ENCODE measurements at places on chromosomes 7 and 10. TPM values are rescaled to one million over a fixed set of nuclear protein-coding genes. Genes with fewer than 3 reads are reported as not detected.
A peak's percentile ranks its signal among the peaks of the same experiment; 100 is the strongest.

GRCh38 chr7:37709631-37710509, 26.3 kb downstream of the GPR141 start:
- peak; percentile 75 for DNase-seq
- H3K27me3 ChIP-seq = no peaks in the 10 kb centered on the region
- peaks cover 13% of the 10 kb centered on the region for H3K4me1 ChIP-seq
- H3K36me3 ChIP-seq = no peaks in the 10 kb centered on the region

DNA sequence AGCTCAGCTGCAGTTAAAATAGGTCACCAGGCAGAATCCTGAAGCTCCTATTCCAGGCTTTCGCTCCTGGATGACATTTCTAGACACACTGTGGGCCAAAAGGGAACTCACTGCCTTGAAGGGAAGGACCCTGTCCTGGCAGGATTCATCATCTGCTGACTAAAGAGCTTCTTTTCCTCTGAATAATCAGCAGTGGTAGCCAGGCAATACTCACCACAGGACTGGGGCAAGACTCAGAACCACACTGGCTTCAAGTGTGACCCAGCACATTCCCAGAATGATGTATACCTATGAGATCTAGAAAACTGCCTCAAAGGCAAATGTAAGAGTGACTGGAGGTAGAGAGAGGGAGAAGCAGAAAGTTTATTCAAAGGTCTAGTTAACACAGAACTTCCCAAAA, 29.5 kb upstream of the EBF3 start:
- no peaks in the 10 kb centered on the region for H3K4me1 ChIP-seq
- no peaks in the 10 kb centered on the region for H3K36me3 ChIP-seq
- DNase-seq = no peak
- H3K27me3 ChIP-seq = no peaks in the 10 kb centered on the region

GRCh38 chr7:157282141-157282801, 54.5 kb upstream of the DNAJB6 start:
- H3K27ac ChIP-seq = no peak overlapping the region
- no peak overlapping the region for H3K4me3 ChIP-seq
- H3K36me3 ChIP-seq = no peaks in the 10 kb centered on the region
- H3K4me1 ChIP-seq = no peaks in the 10 kb centered on the region
- H3K27me3 ChIP-seq = no peaks in the 10 kb centered on the region
- no peak for DNase-seq

DNA sequence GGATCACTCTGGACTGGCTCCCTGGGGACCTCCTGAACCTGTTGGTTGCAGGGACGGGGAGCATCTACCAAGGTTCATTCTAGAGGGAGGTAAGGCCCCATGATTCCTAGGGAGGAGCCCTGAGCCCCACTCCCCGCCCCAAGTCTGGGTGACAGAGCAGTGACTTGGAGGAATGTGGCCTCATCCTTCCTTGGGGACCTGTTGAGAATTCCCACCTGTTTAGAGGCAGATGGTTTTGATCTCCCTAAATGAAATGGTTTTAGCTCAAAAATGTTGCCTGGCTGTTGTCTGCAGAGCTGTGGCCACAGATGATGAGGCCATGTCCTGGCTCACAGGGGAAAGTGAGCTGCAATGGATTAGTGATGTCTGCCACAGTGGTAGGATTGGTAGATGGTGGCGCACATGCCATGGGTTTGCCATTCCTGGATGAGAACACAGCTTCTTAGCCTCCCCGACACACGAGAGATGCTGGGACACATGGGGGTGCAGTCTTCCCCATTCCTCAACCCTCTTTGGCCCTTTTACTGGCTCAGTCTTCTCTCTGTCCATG, 12.3 kb downstream of the C10orf105 start:
- no peaks in the 10 kb centered on the region for H3K36me3 ChIP-seq
- H3K27ac ChIP-seq = no peak overlapping the region
- no peak overlapping the region for H3K4me3 ChIP-seq
- no peaks in the 10 kb centered on the region for H3K27me3 ChIP-seq

DNA sequence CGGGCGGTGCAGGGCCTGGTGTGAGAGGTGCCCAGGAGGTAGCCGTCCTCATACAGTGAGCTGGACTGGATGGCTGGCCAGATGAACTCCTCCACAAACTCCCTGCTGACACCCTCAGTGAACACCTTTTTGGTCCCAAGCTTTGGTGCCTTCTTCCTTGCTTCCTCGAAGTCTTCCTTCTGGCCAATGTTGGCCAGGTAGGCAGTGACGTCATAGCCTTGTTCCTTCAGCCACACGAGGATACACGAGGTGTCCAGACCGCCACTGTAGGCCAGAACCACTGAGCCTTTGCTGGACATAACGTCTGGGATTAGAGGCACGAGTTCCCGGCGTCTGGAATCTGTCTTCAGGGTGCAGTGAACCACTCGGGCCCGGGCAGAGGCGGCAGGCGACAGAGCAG, 206.8 kb upstream of the SP4 start:
- no peaks in the 10 kb centered on the region for H3K36me3 ChIP-seq
- H3K27ac ChIP-seq = no peak overlapping the region
- DNase-seq = no peak

GRCh38 chr7:95334447-95334846, 10.1 kb upstream of the PON1 start:
- no peaks in the 10 kb centered on the region for H3K36me3 ChIP-seq
- no peaks in the 10 kb centered on the region for H3K27me3 ChIP-seq
- H3K4me3 ChIP-seq = no peak overlapping the region
- no peak overlapping the region for H3K27ac ChIP-seq
- no peak for DNase-seq
- H3K4me1 ChIP-seq = peaks cover 3% of the 10 kb centered on the region

DNA sequence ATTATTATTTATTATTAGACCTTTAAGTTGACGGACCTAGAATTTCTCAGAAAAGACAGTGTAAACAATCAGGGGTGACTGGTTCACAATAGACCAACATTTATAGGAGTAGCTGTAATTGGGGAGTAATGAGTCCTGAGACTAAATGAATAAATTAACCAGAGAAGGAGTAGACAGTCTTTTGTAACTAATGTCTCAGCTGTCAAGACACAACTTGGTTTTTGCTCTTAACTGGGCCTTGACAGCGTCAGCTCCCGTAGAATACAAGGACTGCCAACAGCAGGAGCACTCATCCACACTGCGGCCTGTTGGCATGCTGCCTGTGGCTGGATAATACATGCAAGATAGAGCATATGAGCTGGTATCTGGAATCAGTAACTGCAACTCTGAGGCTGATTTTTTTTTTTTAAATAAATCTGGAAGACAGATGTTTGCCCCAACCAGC, 123.9 kb downstream of the CACNA2D1 start:
- H3K27me3 ChIP-seq = no peaks in the 10 kb centered on the region
- no peaks in the 10 kb centered on the region for H3K4me1 ChIP-seq
- no peak for DNase-seq
- no peak overlapping the region for H3K4me3 ChIP-seq

DNA sequence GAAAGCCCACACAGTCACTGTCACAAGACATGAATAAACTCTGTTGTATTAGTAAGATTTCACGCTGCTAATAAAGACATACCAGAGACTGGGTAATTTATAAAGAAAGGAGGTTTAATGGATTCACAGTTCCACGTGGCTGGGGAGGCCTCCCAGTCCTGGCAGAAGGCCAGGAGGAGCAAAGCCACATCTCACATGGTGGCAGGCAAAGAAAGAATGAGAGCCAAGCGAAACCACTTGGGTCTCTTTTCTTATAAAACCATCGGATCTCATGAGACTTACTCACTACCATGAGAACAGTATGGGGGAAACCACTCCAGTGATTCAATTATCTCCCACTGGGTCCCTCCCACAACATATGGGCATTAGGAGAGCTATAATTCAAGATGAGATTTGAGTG, 110.2 kb downstream of the ST8SIA6 start:
- no peak for DNase-seq
- no peaks in the 10 kb centered on the region for H3K27me3 ChIP-seq
- no peaks in the 10 kb centered on the region for H3K4me1 ChIP-seq
- H3K27ac ChIP-seq = no peak overlapping the region
- no peaks in the 10 kb centered on the region for H3K36me3 ChIP-seq

DNA sequence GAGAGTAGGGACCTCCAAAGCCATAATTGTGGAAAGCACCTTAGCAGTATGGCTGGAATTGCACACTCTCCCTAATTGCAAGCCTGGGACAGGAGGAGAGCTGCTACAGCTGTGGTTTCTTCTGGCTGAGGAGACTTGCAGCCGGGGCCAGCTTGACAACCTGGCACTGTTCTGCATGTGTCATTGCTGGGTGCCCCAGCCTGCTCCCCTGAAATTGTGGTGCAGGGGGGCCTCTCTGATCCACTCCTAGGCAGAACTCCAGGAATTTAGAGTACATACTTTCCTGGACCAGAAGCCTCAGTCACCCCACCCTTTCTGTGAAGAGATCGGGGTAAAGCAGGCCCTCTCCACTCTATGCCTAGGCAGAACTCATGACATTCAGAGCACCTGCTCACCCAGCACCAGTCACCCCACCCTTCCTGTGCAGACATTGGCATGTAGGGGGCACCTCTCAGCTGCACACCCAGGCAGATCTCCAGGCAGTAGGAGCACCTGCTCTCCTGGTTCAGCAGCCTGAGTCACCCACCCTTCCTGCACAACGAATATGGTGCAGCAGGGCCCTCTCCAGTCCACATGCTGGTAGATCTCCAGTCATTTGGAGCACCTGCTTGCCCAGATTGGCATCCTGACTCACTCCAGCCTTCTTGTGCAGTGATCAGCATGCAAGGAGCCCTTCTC, 34.4 kb upstream of the DYNC1I1 start:
- DNase-seq = no peak
- H3K4me3 ChIP-seq = no peak overlapping the region
- H3K4me1 ChIP-seq = no peaks in the 10 kb centered on the region
- H3K36me3 ChIP-seq = no peaks in the 10 kb centered on the region
- no peaks in the 10 kb centered on the region for H3K27me3 ChIP-seq

DNA sequence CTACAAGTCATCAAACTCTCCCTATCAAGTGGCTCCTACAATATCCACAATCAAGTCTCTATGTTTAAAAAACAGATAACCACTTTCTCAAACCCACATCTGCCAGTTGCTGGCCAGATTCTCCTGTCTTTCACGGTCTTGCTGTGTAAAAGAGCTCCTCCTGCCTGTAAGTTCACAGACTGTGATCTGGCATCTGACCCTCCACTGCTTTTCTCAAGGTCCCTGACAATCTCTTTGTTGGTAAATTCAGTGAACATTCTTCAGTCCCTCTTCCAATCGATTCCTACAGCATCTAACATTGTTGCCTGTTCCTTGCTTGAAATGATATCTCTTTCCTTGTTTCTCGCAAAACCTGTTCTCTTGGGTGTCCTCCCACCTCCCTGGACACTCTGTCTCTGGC, 18.5 kb upstream of the LMOD2 start:
- no peak for DNase-seq
- no peak overlapping the region for H3K4me3 ChIP-seq
- H3K36me3 ChIP-seq = no peaks in the 10 kb centered on the region
- no peaks in the 10 kb centered on the region for H3K27me3 ChIP-seq
- H3K27ac ChIP-seq = no peak overlapping the region

DNA sequence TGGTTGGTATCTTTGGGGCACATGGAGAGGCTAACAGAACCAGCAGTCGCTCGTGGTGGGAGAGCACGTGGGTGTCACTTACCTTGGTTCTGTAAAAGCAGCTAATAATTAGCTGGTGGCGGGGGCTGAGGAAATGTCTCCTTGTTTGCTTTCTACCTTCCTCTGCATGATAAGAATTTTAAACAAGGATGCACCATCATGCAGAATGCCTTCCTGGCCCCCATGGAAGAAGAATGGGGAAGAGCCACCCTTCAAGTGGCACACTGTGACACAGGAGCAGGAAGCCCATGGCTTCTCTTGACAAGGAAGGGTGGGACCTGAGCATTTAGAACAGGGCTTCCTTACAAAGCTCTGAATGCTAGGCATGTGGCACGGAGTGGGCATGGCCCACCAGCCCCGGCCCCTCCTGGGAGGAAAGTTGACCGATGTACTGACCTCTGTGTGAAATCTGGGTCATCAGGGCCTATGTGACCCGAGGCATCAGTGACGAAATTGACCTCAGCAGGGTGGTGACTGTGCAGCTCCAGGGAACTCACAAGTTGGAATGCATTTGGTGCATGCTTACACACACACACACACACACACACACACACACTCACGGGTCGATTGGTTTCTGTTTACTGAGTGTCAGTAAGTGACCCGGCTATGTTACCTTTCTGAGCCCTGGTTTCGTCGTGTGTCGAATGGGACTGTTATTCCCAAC, 116.9 kb upstream of the ANLN start:
- no peak for DNase-seq
- no peaks in the 10 kb centered on the region for H3K27me3 ChIP-seq
- no peak overlapping the region for H3K4me3 ChIP-seq
- no peaks in the 10 kb centered on the region for H3K36me3 ChIP-seq

GRCh38 chr7:142939226-142939910, at the start of gene LLCFC1:
LLCFC1 (plus strand) TSS chr7:142939484; CDS start chr7:142939622, 138 bp downstream.
- no peak within 1 kb of the TSS for H3K4me3 ChIP-seq
- H3K4me1 ChIP-seq = no peaks in the 10 kb centered on the region
- H3K27ac ChIP-seq = no peak within 1 kb of the TSS
- H3K36me3 ChIP-seq = no peaks in the 10 kb centered on the region
- no peaks in the 10 kb centered on the region for H3K27me3 ChIP-seq

- H3K36me3 ChIP-seq = no peaks in the 10 kb centered on the region
- H3K27me3 ChIP-seq = no peaks in the 10 kb centered on the region
- no peak overlapping the region for H3K27ac ChIP-seq
- H3K4me3 ChIP-seq = no peak overlapping the region
These were observed 9.0 kb upstream of the HIBADH start for GRCh38 chr7:27671675-27672074.

Gene ZSCAN21
- total RNA-seq = 8.0 TPM

Gene KCNIP2
- 1.8 TPM for total RNA-seq

Gene RASSF4
- total RNA-seq = 21.1 TPM

Gene UCMA
- total RNA-seq = not detected

Gene CYP3A4
- 0.11 TPM for total RNA-seq
